ELR (cell line): ENCODE measurements at places on chromosomes 3 and 15.

DNA sequence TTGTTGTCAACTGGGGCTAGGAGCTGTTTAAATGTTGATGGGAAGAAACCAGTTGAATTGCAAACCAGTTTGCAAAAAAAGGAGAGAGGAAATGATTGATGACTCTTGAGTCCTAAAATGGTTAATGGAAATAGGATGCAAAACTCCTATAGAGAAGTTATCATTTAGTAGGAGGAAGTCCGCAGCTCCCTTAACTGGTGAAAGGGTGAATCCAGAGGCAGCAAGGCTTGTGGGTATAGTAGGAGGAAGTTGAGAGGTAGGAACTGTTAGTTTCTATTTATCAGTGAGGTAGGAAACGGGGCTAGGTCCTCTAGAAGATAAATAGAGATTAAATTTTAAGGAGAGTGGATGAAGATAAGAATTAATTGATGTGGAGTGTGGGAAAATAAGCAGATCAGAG lies 15.4 kb downstream of the IREB2 start:
- DNase-seq = no peak

DNA sequence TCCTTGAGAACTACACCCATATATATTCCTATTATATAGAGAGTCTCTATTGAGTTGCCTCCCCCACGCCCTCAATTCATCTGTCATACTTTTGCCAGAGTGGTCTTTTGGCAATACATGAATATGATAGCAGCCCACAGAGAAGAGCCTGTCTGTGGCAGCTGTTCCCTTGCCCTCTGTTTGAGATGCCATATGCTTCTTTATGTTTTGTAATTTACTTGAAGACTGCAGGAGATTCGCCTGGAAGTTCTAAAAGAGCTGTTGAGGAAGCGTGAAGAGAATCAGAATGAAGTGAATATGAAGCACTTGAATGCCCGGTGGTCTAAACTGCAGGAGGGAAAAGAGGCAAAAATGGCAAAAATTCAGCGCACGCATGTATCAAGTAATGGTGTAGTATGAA lies 27.2 kb downstream of the CFAP91 start:
- DNase-seq = no peak

DNA sequence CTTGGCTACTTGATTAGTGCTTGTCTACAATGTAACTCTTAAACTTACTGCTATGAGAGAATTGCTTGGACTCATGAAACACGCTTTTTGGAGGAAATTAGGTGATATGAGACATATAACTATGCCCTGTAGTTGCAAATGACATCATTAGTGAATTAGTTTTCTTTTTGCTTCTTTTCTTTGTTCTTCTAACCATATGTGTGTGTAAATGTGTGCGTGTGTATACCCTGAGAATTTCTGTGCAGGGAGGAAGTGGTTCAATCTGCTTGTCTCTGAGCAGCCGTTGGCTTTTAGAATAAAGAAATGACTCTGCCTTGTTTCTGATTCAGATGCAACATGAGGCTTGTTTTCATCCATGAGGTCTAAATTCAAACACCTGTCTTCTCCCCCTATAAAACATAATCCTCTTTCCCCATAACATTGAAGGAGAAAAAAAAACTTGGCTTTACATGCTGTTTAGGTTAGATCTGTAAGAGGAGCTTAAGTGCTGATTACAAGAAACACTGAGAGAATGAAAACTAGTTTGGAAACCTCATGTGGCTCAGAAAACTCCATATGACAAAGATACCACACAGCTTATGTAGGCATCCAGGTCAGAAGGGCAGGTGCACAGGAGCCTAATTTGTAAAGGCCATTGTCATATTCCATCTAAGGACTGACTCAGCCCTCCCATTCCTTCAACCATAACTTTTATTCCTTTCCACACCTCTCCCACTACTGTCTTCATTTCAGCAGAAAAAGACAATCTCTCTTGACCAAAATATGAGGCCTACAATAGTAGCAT lies 30.5 kb upstream of the BLM start:
- DNase-seq = no peak

DNA sequence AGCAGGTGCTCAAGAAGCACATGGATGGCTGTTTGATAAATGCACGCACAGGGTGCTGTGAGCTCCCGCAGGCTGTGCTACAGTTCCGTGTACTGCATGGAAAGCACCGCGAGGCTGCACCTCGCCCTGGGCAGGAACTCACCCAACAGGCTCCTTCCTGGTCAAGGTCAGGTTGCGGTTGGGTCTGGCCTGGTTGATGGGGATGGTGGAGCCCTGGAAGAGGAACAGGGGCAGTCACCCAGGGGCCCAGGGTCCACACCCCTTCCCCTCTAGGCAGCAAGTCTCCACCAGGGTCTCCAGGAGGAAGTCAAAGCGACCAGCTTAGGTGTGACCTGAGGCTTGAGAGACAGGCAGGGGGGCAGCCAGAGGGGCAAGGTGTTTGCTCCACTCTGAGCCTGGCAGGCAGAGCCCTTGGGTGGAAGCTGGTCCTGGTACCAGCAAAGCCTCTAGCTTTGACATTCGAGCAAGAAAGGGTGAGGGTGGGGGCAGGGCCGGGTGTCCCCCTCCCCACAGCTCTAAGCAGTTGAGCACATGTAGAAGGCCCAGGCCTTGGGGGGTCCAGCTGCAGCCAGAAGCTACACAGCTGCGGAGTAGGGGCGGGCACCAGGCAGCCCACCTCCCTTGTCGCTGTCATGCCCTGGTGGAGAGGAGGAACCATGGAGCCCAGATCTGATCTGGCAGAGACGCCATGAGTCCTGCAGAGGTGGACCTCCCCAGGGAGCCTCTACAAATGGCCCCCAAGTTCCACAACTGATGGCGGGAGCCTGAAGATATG lies 46.3 kb upstream of the SLC41A3 start:
- no peak for DNase-seq

DNA sequence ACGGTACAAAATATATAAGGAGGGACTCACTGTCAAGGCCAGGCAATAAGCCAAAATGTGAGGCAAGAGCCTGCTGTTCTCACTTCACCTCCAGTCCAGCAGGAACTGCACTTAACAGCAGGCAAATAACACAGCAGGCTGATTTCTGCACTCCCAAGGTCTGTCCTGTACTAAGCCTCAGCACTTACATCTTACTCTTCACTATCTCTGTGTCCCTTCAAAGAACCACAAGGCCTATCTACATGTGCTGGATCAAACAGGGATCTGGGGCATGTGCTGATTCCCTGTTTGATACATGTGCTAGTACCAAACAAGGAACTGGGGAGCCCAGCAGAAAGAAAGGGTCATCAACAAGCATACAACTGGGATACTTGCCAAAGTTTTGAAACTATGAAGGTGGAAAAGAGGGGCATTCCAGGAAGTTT lies 22.2 kb downstream of the UACA start:
- peak; percentile 63 for DNase-seq

- no peak for DNase-seq
Measured at GRCh38 chr3:195250473-195251251, 20.3 kb downstream of the XXYLT1 start.

DNA sequence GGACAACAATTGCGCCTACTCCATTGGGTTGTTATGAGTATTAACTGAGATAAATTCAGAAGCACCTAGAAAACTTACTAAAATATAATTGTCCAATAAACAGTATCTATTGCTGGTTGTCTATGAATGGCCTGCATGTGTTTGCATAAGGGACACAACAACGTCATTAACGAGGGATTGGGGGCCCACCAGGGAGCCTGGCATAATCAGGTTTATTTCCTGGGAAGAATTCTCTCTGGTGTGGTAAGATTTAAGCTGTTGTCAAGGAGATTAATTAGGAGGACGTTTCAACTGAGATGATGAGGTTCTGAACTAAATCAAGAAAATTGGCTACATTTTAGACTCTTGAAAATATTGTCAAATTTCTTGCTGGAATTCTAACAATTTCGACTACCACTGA lies 176.1 kb upstream of the CDIN1 start:
- DNase-seq = no peak
